ENCODE measurements at places on chromosomes 1 and 21.

DNA sequence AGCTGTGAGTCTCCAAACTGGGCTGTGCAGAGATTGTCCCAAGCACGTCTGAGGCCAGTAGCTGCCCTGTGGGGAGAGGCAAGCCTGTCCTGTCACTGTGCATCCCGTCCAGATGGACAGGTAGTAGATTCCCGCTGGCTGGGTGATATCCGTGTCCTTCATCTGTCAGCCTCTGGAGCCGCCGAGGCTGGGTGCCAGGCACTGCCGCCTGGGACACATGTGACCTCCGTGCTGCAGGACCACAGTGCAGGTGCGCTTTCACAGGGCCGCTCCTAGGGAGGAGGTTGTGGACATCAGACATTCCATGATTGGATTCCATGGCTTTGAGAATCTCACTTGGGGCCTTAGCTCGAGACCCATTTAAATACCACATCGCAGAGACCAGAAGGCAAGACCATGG, 4.7 kb downstream of the PDXK start:
- DNase-seq, result no peak

DNA sequence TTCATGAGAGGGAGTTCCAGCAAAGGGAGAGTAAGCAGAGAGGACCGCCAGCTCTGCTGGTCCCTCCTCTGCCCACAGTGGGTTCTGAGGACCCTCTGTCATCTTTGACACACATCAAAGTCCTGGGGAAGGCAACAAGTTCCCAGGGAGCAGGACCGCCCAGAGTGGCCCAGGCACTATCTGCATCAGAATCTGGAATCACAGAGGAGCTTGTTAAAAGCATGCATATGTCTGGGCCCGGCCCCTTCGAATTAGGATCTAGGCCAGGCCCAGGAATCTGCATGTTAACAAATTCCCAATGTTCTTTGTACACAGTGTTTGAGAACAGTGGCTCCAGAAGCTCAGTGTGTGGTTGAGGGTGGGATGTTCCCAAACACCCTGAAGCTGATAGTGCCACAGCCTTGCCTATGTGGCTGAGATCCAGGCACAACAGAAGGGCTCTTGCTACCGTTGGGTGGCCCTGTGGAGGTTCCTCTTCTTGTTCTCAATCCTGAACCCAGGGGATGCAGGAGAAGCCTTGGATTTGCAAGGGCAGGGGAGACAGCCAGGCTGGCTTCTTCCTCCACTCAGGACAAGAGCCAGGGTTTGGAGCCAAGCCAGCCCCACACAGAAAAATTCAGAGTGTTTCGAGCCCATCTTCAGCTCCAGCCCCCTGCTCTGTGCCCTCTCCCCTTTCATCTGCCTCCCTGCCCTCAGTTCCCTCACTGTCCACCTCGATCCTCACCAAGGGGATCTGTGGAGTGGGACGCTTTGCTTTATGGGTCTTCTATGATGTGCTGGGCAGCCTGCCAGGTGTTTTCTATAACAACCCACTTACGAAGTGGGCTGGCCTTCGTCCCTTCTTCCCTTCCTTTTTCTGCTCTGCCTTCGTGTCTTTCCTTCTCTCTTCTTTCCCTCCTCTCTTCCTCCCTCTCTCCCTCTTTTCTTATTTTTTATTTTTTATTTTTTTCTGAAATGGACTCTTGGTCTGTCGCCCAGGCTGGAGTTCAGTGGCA, 129.0 kb upstream of the TMPRSS2 start:
- DNase-seq, result no peak

DNA sequence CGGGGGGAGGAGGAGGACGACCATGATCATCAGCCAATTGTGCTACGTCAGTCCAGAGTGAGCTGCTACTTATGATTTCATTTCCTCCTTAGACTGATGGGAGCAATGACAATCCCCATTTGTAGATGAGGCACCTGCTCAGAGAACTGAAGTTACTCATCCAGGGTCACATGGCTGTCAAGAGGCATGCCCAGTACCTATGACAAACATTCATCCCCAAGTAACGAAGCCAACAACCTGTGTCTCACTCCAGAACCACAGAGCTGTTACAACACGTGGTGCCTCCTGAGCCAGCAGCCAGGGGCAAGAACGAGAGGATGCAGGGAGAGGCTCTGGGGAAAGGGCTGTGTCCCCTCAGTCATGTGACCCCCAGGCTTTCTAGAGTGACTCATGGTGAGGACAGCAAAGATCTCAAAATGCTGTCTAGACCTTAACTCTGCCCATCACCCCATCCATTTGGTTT, 93.6 kb downstream of the SIM2 start:
- DNase-seq, result no peak

- DNase-seq, result peak; percentile 78
Measured at GRCh38 chr1:9129266-9130041, 552 bp upstream of the GPR157 start.

DNA sequence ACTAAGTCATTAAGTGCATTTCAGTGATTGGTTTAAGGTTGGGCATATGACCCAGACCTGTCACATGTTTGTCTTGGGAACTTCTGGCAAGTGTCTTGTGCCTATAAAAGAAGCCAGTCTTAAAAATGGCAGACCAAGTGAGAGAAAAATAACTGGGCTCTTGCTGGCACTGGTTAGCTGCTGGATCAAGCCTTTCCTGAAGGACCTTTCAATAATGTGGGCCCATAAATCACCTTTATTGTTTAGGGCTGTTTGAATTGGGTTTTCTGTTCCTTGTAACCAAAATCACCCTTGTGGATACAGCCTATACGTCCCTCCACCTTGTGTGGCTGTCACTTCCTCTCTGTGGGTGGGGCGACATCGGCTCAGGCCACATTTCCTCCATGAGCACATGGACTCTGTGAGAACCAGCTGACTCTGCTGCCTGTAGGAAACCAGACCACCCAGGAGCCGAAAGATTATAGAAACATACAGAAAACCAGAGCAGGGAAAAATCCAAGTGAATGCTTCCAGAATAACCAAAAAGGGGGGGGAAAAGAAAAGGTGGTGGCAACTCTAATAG, 25.6 kb upstream of the WNT4 start:
- DNase-seq, result no peak

DNA sequence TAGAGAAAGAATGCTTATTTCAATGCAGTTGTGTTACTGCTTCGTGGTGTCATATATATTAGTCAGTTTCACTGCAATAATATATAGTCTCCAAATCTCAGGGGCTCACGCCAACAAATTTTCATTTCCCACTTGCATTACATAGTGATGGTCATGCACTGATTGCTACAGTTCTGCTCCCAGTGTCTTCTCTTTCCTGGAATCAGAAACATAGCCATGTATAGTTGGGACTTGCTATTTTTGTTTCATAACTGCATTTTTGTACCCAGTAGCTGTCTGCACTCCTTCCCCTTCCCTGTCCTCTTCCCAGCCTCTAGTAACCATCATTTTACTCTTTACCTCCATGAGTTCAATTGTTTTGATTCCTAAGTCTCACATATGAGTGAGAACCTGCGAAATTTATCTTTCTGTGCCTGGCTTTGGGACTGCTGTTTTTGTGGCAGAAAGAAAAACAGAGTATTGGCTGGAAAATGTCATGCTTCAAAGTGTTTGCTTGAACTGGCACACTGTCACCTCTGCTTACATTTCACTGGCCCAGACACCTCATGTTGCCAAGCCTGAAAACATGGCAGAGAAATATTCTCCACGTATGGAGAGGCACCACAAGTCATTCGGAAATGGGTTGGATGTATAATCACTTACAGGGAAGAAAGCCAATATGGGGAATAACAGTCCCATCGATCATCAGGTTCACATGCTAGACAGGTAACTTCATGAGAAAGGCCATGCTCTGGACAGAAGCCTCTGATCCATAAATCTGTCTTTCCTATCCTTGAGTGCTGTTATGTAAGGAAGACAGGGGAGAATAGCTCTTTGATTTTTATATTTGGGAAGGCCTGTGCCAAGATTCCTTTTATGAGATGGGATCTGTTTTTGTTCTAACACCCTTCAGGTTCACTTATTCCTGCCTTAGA, 60.4 kb upstream of the BACH1 start:
- no peak for DNase-seq

DNA sequence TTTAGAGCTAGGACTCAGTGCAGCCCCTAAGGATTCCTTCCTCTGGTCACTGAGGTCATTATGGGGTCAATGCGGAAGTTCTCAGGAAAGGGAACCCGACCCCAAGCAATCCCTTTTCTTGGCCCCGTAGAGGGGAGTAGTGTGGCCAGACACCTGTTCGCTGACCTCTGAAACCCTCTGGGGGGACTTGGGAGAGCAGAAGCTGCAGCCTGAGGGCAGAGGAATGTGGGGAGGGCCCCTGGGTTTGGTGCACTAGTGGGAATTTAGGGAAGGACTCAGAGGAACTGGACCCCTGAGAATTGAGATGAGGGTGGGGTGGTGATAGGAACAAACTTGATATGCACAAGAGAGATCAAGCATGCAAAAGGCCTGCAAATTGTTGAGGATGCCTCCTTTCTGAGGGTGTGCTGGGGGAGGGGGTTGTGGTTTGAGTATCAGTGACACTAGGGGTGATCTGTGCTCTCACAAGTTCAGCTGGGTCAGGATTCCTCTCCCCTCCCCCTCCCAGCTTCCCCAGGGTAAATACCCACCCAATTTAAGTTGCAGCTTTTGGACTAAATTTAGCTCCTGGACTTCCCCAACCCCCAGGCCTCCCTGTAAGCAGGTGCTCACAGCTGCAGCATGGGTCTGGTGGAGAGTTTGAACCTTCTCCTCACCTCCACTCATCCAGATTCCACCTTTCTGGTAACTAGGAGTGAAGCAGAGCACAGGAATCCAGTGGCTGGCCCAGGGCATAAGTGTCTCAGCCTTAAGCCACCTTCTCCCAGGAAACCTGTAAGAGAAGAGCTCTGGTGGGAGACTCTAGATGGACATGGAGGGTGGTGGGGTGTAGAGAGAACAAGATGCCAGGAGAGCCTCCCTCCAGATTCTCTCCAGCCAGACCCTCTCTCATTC, 13.5 kb downstream of the ADAMTSL4 start:
- peak; percentile 76 for DNase-seq

GRCh38 chr21:35381743-35382310, 332.7 kb upstream of the RUNX1 start:
- DNase-seq, result no peak

GRCh38 chr1:234583755-234584419, 26.1 kb downstream of the IRF2BP2 start:
- DNase-seq, result no peak

- no peak for DNase-seq
Measured at GRCh38 chr1:105641407-105641806, 1415.1 kb upstream of the PRMT6 start.

DNA sequence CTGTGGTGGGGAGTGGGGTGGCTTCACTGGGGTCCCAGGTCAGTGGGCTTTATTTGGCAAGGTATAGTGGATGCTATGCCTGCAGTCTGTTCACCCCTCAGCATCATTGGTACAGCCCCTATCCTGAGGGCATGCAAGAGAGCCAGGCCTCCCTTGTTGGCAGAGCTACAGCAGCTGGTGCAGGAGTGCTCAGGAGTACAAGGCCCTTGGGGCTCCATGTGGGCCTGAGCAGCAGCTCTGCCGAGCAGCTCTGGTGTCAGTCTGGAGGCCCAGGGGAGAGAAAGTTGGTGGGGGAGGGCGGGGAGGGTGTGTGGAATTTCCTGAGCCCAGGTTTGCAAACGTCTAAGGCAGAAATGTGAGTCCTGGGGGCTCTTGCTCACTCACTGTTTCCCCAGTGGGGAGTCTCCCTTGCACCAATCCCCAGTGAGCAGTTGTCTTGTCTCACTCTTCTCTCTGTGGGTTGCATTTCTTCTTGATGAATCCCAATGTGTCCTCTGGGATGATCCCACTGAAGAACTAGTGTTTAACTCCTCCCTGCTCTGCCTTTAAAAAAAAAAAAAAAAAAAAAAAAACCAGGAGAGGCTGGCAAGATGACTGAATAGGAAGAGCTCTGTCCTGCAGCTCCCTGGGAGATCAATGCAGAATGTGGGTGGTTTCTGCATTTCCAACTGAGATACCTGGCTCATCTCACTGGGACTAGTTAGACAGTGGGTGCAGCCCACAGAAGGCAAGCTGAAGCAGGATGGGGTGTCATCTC, 39.5 kb upstream of the CYP4X1 start:
- no peak for DNase-seq

- DNase-seq, result no peak
Measured at GRCh38 chr1:50279622-50280330, 143.5 kb downstream of the DMRTA2 start.

DNA sequence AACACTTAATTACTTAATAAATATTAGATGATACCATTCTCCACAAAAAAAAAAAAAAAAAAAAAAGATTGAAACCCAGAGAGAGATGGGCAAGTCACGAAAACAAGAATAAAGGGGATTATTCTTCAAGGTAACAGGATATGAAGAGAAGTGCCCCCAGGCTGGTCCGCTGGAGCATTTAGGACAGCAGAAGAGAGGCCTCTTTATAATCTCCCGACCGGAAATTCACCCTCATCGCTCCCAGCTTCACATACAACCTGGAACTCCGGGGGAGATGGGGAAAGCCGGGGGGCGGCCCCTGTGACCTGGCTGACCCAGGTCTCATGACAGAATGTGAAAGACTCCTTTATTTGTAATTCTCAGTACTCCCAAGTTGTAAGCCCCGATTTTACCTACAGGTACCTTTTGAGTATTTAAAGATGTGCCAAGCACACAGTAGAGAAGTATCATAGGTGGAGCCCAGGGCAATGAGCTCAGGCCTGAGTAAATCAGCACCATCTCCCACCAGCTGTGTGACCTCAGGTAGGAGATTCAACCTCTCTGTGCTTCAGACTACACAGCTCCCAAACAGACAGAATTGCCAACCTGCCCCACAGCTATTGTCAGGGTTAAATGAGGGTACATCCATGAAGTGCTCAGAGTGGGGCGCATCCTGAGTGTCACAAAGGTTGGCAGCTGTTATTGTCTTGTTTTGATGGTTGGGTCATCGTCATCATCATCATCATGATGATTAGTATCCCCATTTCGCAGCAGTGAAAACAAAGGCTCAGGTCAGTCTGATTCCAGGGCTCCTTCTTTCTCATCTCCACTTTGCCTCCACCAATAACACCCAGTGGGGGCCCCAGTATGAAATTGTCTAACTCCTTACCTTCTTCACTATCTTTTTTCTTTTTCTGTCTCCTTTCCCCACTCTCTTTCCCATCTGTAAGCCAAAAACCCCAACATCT, 148.4 kb downstream of the PSMG1 start:
- DNase-seq, result no peak

DNA sequence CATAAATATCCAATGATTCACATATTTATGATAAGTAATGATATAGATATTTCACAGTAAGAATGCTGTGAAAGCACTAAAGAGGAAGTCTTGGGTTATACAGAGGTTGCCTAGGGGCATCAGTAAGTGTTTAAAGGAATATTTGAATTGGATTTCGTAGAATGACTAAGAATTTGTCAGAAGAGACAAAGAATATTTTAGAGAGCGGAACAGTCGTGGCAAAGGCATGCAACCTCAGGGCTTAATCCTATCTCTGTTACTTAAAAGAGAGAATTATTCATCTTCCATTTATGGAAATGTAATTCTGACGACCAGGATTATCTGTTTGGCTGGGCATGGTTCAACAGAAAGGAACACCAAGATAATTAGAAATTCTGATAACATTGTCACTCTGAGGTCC, 171.9 kb upstream of the NR5A2 start:
- no peak for DNase-seq

DNA sequence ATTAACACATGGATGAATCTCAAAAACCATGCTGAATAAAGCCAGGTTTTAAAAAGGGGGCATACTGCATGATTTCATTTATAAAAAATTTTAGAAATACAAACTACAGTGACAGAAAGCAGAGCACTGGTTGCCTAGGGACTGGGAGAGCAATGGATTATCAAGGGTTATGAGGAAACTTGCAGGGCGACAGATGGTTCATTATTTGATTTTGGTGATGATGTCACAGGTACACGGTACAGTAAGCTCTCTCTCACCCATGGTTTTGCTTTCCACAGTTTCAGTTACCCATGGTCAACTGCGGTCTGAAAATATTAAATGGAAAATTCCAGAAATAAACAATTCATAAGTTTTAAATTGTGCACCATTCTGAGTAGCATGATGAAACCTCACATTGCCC, 14.1 kb downstream of the VAMP4 start:
- DNase-seq, result no peak

Data from SHP77 (cell line).